Fibroblast of lung (primary cell): ENCODE measurements at places on chromosomes 7 and 10.

DNA sequence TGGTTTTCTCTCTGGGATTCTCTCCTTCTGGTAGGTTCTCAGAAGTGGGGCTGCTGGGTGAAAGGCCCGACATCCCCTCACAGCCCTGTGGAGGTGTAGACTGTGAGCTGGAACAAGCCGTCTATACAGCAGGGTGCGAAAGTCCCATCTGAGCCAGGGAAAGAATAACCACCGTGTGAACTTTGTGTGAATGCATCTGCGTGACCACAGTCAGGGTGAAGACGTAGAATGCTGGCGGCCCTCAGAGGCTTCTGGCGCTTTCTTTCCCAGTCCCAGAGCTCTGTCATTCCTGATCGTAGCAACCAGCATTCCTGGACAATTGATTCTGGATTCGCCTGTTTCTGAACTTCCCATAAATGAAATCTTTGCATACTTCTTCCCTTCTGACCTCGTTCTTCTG, 30.0 kb downstream of the ELFN1 start:
- no peak for DNase-seq

- DNase-seq, result peak; percentile 74
Observed at GRCh38 chr7:69738396-69738951, 140.2 kb downstream of the AUTS2 start.

GRCh38 chr10:121368347-121369025, 229.8 kb downstream of the FGFR2 start:
- DNase-seq, result no peak

- no peak for DNase-seq
Observed at GRCh38 chr7:103059471-103059870, 15.1 kb downstream of the FBXL13 start.

- peak; percentile 53 for DNase-seq
Observed at GRCh38 chr7:6227294-6227846, 45.1 kb downstream of the CYTH3 start.
